ENCODE measurements at places on chromosomes 12 and 14.

GRCh38 chr12:52024845-52025230 is 18.1 kb downstream of the TAMALIN start:
- no peak for DNase-seq

- no peak for DNase-seq
These were observed 14.9 kb downstream of the LTA4H start for GRCh38 chr12:96020314-96021003.

DNA sequence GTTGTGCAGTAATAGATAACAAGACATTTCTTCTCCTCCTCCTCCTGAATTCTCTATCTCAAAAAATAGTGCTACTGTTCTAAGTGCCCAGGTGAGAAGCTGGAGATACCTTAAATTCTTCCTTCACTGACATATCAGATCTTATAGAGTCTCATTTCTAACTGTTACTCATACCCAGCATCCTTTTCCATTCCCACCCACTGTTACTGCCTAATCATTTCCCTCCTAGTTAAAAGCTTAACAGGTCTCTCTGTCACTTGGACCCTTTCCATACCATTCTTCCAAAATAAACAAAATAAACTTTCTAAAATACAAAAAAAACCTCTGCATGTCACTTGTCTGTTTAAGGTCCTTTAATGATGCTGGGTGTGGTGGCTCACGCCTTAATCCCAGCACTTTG is 124.4 kb downstream of the VEZT start:
- no peak for DNase-seq

- no peak for DNase-seq
These were observed 51.9 kb downstream of the RASSF8 start for GRCh38 chr12:26010293-26010821.

- no peak for DNase-seq
These were observed 17.3 kb downstream of the SART3 start for GRCh38 chr12:108543652-108544051.

- no peak for DNase-seq
These were observed 115.2 kb upstream of the NCOR2 start for GRCh38 chr12:124682425-124683151.

- no peak for DNase-seq
These were observed 5.0 kb upstream of the NEDD1 start for GRCh38 chr12:96902076-96902475.

- no peak for DNase-seq
These were observed 48.4 kb downstream of the FBXW8 start for GRCh38 chr12:116959198-116959460.
